Pancreas (tissue), 10 donors: ENCODE measurements at places on chromosomes 3 and 15. TPM values are rescaled to one million over a fixed set of nuclear protein-coding genes. Genes with fewer than 3 reads are reported as not detected.

Gene GPR156
- 0.16 TPM for total RNA-seq

Gene GPR171
- 0.92 TPM for total RNA-seq

Gene AMOTL2
- 35.5 TPM for total RNA-seq

Gene CALML4
- total RNA-seq, result 1.5 TPM

Gene EEFSEC
- total RNA-seq, result 9.3 TPM

Gene CCR2
- total RNA-seq, result 2.7 TPM

Gene VWA5B2
- total RNA-seq, result 6.3 TPM

Gene CCDC39
- total RNA-seq, result not detected

Gene IMPG2
- total RNA-seq, result 0.09 TPM

Gene RTF1
- 9.0 TPM for total RNA-seq

Gene CADM2
- 0.47 TPM for total RNA-seq

Gene RPN1
- total RNA-seq, result 52.5 TPM

Gene SLC38A3
- total RNA-seq, result 44.7 TPM
